Brain (organoid and tissue), 16 donors: ENCODE measurements at places on chromosomes 4 and X.

- DNase-seq: no peak
Measured at GRCh38 chr4:128709268-128709667, 100.2 kb upstream of the JADE1 start.

DNA sequence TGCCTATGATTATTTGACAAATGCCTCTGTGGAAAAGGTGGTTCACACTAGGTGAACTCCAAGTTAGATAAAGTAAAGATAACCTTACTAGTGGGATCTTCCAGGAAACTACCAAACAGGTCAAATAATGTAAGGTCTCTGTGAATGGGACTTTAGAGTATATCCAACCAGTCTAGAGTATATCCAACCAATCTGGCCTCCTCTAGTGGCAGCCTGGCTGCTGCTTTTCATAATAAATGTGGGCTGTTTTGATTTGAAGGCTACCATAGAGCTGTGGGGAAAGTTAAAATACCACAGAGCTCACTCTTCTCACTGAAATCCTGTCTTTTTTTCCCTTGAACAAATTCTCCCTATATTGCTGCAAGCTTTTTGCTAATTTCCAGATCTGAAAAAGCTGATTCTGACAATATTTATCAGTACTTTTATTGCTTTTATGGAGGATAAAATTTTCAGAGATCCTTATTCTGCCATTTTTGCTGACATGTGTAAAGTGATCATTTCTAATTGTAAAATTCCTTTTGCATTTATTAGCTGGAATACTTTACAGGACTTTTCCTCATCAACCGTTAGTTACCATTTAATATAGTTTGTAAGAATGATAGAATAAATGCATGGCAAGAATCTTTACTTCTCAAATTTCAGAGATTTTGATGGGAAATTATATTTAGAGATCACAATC, 111.3 kb downstream of the TET2 start:
- DNase-seq: no peak

- no peak for DNase-seq
Measured at GRCh38 chr4:180009316-180009715, 2233.9 kb upstream of the TENM3 start.

DNA sequence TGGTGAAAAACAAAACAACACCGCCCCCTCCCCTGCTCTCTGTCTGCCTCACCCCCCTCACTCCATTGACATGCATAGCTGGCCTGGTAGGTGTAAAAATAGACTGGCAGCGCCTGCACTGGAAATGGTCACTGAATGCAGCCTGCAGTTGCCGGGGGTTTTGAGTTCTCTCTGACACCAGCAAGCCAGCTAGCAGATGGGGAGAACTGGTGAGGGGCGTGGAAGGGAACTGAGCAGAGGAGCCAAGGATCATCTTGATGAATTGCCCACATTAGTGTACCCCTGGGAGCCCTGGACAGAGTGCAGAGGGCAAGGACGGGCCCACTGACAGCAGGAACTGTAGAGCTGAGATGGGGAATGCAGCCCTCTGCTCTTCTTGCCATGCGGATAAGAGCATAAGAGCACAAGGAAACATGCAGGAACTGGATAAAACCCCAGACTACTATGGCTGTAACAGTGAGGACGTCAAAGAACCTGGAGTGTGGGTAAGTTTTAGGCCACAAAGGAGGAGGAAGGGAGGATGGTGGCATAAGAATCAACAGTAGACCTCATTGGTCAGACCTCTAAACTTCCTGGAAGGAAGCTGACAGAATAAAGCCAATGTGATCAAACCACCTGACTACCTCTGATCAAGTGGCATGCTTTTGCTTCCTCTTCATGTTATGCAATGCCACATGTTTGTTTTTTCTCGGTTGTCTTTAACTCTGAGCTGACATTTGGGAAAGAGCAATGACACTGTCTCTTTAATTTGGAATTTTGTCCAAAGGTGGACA, 96.3 kb downstream of the ANK2 start:
- DNase-seq: peak; percentile 53

GRCh38 chrX:8846266-8846665, 45.1 kb upstream of the FAM9A start:
- DNase-seq: no peak

DNA sequence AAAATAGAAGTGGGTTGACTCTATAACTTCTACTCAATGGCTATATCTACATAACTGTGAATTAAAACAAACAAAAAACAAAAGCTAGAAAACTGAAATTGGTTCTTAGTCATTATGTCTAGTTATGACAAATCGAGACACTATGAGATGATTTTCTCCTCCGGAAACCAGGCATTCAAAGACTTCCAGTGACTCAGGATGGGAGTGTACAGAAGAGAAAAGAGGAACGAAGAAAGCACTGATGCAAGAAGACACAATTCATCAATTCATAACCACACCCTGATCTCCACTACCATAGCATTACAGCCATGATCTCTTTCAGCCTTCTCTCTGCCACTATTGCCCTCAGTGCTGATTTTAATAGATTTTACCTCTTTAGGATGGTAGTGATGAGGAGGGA, 253.6 kb downstream of the CBLL2 start:
- DNase-seq: no peak

- no peak for DNase-seq
Measured at GRCh38 chrX:151537572-151537971, 25.9 kb upstream of the PASD1 start.

DNA sequence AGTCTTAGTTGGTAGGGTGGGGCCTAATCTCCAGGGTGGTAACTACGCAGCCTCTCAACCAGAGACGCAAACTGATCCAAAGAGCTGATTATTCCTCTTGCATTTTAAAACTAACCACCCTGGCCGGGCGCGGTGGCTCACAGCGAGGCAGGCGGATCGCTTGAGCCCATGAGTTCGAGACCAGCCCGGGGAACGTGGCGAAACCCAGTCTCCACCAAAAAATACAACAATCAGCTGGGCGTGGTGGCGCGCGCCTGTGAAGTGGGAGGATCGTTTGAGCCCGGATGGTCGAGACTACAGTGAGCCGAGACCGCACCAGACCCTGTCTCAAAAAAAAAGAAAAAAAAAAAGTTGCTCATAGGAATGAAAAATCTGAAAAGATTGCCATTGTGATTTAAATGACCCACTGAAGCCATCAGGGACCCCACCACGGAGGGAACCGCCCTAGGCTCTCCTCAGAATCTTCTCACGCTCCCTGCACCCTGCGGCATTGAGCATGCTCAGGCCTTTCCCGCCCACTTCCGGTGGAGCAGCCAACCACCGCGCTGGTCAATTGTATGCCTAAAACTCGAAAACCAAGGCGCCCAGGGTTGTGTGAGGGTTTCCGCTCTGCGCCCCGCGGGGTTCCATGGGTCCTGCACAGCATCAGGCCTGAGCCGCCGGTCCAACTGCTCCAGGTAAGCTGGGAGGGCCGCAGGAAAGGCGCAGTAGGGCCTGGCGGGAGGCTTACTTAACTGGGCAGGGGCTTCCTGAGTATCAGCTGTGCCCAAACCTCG, at the start of gene TRIM60:
TSS of gene TRIM60 (plus strand) at position 564 of the 776 bp plus-strand sequence. CDS start 8,074 bp downstream, outside the sequence.
- no peak for DNase-seq

GRCh38 chrX:133185119-133185518, 33.0 kb downstream of the TFDP3 start:
- DNase-seq: no peak

GRCh38 chrX:9466124-9466495, 1.3 kb downstream of the TBL1X start:
- no peak for DNase-seq

DNA sequence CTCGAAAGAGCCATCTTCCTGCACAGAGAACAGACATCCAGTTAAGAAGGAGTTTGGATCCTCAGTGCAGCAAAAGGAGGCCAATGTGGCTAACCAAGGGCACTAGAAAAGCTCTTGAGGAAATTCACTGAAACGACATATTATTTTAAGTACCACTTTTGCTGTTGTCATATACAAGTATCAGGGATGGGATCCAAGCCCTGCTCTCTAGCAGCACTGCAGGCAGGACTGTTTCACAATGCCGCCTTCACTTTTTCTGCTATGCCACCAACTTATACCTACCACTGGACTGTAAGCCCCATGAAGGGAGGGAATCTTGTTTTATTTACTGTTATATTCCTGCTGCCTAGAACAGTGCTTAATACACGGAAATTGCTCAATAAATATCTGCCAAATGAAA, 299.0 kb downstream of the NR3C2 start:
- no peak for DNase-seq

GRCh38 chrX:129718676-129719075, 20.1 kb upstream of the XPNPEP2 start:
- DNase-seq: no peak

DNA sequence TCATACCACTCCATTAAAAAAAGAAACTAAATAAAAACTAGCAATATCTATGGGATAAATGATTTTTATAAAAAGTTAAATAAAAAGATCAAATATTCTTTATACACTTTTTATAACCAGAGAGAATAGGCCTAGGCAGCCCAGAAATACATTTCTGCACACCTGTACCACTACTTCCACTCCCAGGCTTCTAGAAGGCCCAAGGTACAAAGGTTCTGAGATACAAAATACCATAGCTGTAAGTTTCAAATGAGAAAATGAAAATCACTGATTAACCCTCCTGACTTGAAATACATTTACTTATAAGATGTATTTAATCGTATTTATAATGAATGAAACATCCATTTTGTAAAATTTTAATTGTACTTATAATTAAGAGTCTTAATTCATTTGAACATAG, 226.5 kb upstream of the MAB21L2 start:
- no peak for DNase-seq
